ENCODE measurements at places on chromosomes 6 and 20.
A peak's percentile ranks its signal among the peaks of the same experiment; 100 is the strongest.

- no peak for DNase-seq
Measured at GRCh38 chr20:34328928-34329677, 25.9 kb upstream of the AHCY start.

GRCh38 chr6:71228461-71229041 lies 60.1 kb upstream of the OGFRL1 start:
- DNase-seq, result no peak

- no peak for DNase-seq
Measured at GRCh38 chr20:18224968-18225568, 63.3 kb upstream of the ZNF133 start.

DNA sequence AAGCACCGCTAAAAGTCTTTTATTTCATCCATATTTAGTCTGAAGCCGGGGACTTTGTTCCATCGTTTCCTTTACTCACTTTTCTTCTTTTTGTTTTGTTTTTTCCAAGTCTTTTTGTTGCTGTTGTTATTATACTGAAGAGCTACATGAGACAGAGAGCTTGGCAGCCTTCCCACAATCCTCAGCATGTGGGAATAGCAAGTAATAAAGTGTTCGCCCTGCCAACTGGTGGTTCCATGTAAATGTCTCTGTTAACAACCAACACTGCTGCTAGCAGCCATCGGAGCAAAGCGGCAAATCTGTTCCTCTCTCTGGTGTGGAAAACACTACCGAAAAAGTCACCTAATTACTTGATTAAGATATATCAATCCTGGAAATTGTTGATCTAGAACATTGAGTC lies 437.8 kb upstream of the ID4 start:
- DNase-seq, result no peak

DNA sequence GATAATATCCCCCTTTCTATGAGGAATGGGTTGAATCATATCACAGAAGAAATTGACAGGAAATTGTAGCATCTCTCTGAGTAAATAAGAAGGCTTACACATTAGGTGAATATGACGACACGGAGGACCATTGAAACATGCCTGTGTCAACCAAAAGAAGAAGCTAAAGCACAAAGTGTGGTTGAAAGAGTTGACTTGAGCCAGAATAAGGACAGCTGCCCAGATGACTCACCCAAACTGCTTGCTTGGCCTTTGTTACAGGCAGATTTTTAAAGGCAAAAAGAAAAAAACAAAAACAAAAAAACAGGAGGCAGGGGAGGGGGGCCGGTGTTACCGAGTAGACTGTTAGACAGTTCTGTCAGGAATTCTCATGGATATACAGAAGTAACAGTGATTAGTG lies 129.8 kb upstream of the EDN1 start:
- DNase-seq, result no peak

DNA sequence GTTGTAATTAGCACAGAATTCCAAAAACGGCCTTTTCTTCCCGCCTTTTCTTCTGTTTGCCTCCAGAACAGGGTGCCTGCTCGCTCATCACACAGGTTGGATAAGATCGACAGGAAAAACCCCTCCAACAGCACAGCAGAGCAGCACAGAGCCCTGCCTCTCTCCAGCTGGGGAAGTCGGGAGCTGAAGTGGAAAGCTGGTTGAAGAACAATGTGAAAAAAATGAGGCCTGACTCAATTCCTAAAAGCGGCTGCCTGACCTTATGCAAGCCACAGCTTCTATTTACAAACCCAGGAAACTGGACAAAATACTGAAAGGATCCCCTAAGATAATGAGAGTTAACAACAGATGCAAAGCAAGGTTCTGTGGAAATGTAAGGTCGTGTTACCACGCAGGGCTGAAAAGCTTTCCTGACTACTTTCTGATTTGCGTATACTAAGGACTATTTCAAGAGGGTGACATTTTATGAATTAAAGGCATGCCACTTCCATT lies 116.9 kb downstream of the TTLL2 start:
- DNase-seq, result no peak

- DNase-seq, result no peak
Measured at GRCh38 chr6:32842690-32843089, 1.2 kb downstream of the PSMB8 start.

GRCh38 chr6:95095855-95096254 lies 481.5 kb upstream of the MANEA start:
- DNase-seq, result no peak

- DNase-seq, result no peak
Measured at GRCh38 chr20:57616143-57616951, 3.9 kb downstream of the ZBP1 start.

DNA sequence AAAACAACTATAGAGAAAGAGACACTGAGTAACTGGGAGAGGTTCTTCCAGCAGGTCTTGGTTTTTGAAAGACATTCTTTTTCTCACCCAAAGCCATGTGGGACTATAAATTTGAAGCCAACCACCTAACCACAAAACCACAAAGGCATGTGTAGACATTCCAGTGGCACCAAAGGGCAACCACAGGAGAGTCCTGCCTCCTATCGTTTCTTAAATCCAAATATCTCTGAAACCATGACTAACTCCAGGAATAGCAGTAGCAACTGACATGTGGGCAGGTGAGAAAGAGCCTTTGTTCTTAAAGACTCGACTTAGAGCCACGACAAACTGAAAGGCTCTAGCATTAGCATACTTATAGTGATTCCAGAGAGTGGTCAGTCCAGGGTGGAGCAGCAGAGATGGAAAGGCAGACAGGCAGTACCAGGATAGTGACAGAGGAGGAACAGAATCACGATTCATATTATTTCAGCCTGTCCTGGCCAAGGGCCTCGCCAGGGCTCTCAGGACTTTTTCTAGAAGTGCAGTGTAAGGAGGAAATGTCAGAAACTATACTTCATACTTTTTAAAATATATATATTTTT lies 9.4 kb upstream of the COL9A1 start:
- DNase-seq, result no peak

GRCh38 chr6:72040111-72040510 lies 153.8 kb downstream of the RIMS1 start:
- DNase-seq, result no peak

GRCh38 chr6:109202409-109203264 lies 107.3 kb downstream of the CEP57L1 start:
- DNase-seq, result no peak

GRCh38 chr20:35828434-35828833 lies 56.6 kb downstream of the PHF20 start:
- no peak for DNase-seq

DNA sequence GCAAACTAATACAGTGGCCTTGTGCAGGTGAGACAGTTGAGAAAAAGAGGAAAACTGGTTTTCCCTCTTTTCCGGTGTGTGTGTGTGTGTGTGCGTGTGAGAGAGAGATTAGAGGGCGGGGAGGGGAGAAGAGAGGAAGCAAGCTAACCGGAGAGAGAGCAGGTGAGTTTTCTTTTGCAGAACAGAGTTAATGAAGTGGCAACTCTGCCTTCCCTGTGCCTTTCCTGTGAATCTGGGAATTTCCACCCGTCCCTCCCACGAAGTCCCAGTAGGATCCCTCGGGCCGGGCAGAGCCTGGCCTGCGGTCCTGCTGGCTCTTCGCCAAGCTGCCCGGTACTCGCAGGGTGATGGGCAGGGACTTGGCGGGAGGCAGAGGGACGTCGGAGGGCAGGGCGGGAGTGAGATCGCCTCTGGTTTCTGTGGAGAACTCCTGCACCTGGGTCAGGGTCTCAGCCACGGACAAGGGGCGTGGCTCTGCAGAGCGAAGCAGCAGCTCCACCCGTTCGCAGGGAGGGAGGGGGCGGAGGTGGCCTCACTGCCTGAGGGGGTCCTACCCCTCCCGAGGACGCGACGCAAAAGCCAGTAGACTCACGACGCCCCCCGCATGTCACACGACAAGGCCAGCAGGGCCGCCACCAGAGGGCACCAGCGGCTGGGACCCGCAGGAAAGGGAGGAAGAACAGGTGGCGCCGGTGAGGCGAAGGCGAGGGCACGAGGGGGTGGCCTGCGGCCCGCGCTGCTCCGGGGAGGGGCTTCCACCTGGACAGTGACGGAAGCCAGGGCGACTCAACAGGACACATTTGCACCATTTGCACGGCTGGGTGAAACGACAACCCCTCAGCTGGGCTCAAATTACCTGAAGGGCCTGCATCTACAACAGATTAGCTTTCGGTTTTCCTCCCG lies 51.2 kb upstream of the RNF182 start:
- peak; percentile 90 for DNase-seq

DNA sequence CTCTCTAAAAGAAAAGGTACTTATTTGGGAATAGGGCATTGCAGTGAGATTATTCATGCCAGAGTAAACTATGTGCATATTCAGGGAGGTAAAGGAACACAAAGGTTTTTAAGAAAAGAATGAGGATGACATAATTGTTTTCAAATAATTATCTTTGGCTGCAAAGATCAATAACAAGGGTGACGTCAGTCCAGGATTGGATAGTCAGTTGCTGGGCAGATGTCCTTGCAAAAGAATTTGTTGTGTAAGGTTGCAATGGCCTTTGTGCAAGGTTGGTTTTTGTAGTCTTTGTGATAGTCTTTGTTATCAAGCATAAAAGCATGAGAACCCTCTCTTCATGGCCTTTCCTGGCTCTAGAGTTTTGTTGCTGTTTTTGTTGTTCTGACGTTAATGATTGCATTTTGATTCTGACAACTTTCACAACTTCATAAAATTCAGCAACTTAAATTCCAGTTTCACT lies 17.7 kb downstream of the LOC128125822 start:
- no peak for DNase-seq

DNA sequence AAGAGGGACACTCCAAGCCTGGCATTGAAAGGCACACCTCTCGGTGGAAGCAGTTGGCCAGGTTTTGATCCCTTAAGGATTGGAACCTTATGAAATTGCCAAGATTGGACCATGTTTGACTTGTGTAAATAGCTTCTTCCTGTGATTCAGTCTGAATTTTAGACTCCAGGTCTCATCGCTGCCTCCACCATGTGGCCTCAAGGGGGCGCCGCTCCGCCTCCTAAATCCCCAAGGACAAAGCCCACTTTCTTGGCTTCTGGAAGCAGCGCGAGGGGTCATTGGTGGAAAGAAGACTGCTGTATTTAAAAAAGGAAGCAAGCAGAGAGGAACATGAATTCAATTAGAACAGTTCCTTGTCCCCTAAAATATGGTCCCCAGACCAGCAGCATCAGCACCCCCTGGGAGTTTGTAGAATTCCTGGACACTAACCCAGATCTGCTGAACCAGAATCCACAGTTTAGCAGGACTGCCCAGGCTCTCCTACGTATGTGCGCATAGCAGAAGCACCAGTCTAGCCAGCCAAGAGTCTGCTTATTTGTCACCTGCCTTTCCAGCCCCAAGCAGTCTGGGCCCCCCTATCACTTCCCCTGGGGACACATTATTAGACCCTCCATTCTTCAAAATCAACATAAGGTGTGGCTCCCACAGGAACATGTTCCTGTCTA lies 108.5 kb downstream of the LY86 start:
- peak; percentile 73 for DNase-seq

DNA sequence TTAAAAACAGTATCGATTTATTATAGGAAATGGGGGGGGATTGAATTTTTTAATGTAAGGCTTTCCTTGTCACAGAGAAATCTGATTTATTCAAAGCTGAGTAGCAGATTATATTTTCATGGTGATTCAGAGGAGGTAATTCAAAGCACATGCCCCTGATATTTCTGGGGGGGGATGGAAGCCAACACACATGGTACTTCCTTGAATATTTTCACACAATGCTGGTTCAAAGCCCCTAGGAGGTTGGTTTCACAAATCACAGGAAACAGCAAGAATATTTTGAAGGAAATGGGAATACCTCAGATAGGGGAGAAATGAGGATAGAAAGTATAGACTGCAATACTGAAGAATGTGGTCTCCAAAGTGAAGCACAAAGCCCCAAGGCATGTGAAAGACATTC lies 98.8 kb downstream of the RTN4IP1 start:
- DNase-seq, result no peak

- DNase-seq, result no peak
Measured at GRCh38 chr6:142918339-142919042, 26.5 kb downstream of the HIVEP2 start.

- DNase-seq, result peak; percentile 12
Measured at GRCh38 chr20:25178563-25179438, 16.7 kb upstream of the ENTPD6 start.

GRCh38 chr20:43863330-43863729 lies 51.3 kb upstream of the TOX2 start:
- no peak for DNase-seq

GRCh38 chr20:36526521-36527011 lies 14.8 kb upstream of the MYL9 start:
- DNase-seq, result no peak

DNA sequence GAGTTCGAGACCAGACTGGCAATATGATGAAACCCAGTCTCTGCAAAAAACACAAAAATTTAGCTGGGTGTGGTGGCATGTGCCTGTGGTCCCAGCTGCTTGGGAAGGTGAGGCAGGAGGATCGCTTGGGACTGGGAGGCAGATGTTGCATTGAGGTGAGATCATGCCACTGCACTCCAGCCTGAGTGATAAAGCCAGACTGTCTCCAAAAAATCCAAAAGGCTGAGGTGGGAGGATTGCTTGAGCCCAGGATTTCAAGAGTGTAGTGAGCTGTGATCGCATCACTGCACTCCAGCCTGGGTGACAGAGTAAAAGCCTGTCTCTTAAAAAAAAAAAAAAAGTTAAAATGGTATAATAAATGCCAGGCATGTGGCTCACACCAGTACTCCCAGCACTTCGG lies 1.3 kb upstream of the PTCRA start:
- no peak for DNase-seq

- no peak for DNase-seq
Measured at GRCh38 chr6:24517659-24518543, 23.1 kb downstream of the ALDH5A1 start.

GRCh38 chr6:56819604-56820003 lies 135.3 kb upstream of the BEND6 start:
- no peak for DNase-seq

- DNase-seq, result no peak
Measured at GRCh38 chr6:87289571-87289970, 32.8 kb upstream of the SMIM8 start.

DNA sequence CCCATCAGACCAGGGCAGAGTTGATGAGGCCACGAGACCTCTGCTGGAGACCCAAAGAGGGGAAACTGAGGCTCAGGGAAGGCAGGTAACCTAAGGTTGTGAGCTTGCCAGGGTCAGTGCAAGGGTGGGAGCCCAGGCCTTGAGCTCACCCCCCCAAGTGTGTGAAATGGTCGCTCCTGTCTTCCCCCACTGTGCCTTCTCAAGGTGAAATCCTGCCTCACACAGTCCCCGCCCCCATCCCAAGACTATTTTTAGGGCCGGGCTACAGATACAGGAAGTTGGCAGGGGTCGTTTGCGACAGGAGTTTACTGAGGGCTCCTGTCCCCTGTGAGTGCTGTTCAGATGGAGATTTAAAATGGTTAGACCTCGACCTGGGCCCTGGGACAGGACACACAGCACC lies 18.7 kb upstream of the GATA5 start:
- no peak for DNase-seq

GRCh38 chr20:43925215-43925614 lies 10.6 kb downstream of the TOX2 start:
- no peak for DNase-seq

DNA sequence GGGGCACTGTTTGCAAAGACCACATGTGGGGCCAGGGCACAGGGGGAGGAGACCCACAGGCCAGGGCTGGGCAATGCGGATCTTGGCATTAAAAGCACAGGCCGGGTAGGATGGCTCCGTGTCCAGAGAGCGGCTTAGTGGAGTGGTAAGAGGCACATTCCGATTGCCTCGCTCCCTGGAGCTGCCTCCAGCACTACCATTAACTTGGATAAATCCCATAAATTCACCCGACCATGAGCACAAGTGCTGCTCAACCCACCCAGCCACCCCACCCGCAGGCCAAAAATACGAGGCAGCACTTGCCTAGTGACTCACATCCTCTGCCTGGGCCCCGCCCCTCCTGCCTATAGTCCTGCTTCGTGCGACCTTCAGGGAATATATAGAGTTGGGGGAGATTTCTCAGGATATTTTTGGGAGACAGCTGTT lies 67.5 kb upstream of the QKI start:
- no peak for DNase-seq
